ENCODE measurements at places on chromosomes 5 and 9.

DNA sequence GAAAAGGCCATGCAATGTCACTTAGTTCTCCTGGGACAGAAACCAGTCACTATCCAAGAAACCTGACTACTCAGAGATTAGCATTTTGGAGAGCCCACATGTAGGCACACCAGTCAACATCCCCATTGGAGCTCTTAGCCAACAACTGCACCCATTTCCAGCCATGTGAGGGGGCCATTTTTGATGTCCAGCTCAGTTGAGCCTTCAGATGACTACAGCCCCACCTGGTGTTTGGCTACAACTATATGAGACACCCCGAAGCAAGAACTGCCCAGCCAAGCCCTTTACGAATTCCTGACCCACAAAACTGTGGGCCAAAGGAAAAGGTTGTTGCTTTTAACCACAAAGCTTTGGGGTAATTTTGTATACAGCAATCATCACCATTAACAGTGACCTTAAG is 300.1 kb downstream of the ASTN2 start:
- DNase-seq = no peak

GRCh38 chr9:93397661-93398373 is 53.7 kb upstream of the FAM120A start:
- no peak for DNase-seq

- peak; percentile 41 for DNase-seq
Measured at GRCh38 chr5:77129391-77129990, 42.4 kb upstream of the ZBED3 start.

DNA sequence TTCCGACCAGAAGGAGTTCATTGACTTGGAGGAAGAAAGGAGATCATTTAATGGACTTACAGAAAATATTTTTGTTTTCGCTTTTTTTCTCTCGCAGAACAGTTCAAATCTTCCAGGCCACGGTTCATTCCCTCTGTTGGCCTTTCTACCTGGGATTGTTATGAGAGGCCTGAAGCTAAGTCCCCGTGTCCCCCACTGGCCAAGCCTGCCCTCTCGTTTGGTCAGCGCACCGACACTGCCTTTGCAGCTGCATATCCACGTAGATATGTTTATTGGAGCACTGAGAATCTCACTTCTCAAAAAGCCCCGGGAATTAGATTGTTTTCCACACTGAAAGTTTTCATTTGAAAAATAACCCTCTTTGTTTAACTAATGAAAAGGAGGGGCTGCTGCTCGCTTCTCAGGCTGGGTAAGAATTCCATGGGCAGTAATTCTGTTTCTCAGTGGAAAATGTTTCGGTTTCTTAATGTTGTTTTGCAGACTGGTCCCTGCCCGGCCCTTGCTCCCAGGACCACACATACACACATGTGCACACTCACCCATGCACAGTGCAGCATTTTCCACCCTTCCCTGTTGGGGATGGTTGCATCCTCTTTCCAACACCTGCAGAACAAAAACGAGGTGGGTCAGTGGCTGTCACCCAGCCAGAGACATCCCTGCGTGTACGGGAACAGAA is 655.7 kb downstream of the BNC2 start:
- no peak for DNase-seq

- no peak for DNase-seq
Measured at GRCh38 chr5:88955403-88955802, 72.4 kb upstream of the MEF2C start.

- no peak for DNase-seq
Measured at GRCh38 chr5:79301046-79301712, 65.2 kb downstream of the JMY start.

GRCh38 chr9:82148426-82148810 is 159.8 kb downstream of the SPATA31D1 start:
- no peak for DNase-seq

DNA sequence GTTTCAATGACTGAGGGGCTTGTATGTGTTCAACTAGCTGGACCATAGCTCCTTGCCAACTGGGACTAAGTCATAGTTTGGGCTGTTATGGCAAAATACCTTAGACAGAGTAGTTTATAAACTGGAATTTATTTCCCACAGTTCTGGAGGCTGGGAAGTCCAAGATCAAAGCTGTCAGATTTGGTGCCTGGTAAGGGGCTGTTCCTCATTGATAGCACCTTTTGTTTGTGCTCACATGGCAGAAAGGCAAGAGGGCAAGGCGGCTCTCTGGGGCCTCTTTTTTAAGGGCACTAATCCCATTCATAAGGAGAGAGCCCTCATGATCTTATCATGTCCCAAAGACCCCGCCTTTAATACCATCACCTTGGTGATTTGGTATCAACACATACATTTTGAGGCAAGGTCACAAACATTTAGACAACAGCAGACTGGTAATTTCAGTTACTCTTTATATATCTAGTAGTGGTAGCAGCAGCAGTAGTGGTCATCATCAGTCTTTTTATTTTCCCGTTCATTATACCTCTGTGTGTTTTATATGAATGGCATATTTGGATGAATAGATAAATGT is 477.0 kb downstream of the CCDC171 start:
- no peak for DNase-seq

GRCh38 chr9:122084026-122084675 is 9.0 kb downstream of the TTLL11 start:
- DNase-seq = no peak

GRCh38 chr5:122639033-122639432 is 135.8 kb upstream of the SNX2 start:
- DNase-seq = no peak

DNA sequence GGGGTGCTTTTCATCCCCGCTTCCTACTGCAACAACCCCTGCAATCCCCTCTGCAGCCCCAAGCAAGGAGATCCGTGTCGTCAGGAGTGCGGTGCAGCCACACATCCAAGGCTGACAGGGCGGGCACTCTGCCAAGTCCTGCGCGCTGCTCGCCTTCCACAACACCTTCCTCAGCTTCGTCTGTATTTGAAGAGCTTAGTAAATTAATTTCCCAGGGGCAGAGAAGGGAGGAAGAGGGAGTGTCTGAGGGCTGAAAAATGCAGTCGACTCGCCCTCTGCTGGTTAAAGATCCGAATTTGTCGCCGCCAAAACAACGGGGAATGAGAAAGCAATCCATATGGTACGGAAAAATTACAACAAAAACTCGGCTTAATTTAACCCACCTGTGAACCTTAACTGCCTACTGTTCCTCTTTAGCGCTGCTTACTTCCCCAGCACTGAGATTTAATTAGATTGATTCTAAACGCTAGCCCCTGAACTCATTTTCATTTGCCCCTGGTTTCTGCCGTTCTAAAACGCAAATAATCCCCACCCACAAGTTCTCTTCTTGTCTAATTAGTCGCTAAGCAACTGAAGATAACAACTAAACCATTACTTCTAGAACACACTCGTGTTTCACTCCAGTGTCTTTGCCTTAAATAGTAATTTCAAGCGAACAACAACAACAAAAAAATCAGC is 10.9 kb upstream of the PCDHB1 start:
- no peak for DNase-seq

- DNase-seq = no peak
Measured at GRCh38 chr9:120478208-120478607, 101.8 kb downstream of the CDK5RAP2 start.

DNA sequence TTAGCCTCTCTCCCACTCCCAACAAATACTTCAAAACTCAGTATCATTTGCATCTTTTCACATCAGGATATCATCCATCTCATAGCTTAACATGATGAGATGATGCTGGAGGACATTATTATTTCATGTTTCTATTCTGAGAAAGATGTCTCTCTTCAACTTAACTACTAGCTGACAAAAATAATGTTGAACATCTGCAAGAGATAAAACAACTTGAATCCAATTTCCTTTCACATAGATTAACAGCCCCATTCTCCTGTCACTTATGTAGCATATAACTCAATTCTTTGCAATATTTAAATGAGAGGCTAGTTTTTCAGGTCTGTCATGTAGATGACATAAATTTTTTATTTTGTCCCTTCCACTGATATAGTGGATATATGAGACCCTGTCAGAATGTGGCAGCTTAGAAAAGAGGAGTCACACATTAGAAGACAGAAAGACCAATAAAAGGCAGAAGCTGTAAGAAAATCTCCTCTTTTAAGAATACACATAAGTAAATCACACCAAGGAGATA is 239.2 kb upstream of the KIF2A start:
- no peak for DNase-seq

DNA sequence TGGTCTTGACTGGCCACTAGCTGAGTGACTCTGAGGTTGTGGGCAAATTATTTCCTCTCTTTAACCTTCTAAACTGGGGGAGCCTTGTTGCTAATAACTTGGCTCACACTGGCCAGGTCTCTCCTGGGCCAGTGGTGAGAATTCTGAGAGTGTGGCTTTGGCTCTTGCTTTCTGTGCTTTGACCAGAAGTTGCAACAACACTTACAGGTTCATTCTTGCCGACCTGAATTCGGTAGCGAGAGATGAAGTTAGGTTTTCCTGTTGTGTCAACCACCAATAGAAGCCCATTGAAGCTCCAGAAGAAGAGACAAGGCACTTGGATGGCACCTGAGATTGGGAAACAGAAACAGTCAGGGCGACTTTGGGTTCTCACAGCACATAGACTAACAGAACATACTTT is 19.8 kb downstream of the FAXDC2 start:
- DNase-seq = no peak

DNA sequence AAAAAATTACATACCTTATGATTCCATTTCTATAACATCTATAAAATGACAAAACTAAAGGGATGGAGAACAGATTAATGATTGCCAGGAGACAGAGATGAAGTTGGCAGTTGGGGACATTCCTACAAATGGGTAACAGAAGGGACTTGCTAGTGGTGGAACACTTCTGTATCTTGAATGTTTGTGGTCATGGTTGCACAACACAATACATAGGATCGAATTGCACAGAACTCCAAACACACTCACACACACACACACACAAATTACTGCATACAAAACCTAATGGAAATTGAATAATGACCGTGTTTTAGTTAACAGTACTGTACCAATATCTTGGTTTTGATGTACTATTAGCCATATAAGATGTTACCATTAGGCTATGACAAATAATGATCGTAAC is 330.7 kb upstream of the POU5F2 start:
- no peak for DNase-seq

DNA sequence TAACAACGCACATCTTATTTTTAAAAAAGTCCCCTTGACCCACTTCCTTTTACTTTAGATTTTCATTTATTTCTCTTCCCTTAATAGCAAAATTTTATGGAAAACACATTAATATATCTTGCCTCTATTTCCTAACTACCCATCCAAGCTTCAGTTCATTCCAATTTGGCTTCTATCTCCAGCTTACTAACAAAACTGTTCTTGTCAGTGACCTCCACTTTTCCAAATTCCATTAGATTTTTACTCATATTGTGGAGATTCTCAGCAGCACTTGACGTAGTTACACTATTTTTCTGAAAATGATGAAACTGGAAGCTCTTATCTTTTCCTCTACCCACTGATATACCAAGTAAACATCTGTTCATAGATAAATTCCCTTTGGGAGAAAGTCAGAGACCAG is 46.5 kb upstream of the ADAMTS19 start:
- no peak for DNase-seq

DNA sequence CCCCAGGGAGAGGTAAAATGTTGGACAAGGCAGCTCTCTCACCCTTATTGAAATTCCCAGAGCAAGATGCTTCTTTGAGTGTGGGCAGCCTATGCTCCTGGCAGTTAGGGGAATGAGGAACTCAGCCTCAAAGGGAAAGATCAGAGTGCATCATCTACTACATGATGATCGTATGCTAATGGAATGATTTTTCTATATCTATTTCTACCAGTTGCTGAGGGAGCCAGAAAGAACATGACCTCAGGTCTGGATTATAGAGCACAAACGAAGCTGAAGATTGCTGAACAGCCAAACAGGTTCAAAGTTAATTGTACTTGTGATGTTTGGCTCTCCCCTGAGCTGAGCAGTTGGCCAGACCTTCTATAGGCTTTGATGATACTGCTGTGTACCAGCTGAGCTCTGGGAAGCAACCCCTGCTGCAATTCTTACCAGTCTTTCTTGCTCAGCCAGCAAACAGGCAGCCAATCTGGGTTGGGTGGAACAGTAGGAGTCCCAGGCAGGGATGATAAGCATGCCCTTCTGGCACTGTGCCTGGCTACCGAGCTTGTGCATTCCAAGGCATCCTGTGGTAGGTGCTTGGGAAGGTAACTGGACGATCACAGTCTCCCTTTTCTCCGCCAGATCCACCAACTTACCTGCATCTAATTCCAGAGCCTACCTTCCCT is 10.3 kb upstream of the FBXL7 start:
- DNase-seq = no peak

DNA sequence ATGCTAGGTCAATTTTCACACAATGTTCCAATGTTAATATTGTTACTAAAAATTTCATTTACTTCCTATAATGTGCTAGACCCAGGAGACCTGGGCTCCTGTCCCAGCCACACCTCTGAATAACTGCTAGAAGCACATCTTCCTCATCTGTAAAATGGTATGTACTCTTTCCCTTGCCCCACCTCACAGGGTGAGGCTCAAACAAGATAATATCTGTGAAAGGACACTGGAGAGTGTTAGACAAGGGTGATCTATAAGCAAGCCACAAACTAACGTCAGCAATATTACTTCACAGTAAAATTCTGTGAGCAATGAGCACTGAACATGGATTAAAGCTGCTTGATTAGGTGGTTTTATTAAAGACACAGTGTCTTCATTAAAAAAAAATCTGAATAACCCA is 186.4 kb downstream of the EPB41L4A start:
- DNase-seq = no peak

DNA sequence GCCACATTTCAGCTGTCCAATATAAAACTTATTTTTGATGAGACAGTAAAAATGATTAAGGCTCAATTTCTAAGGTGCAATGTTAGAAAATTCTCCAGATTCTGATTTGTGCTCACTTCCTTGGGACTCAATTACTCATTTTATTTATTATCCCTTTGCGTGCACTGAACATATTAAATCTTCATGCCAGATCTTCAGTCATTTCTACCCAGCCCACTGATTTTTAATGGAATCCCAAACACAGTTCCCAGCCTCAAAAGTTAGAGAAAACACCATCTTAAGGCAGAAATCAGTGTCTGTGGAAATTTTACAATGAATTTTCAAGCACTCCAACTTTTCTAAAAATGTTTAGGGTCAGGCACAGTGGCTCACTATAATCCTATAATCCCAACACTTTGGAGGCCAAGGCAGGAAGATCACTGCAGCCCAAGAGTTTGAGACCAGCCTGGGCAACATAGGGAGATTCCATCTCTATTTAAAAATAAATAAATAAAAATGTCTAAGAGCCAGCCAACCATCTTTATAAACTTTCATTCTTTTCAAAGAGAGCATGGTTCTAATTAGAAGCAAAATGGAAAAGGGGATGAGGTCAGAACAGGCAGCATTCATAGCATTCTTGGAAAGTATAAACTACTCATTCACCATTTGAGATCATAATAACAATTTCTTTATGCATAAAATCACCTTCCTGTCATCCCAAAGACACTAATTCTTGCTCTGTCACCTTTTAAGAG is 53.7 kb downstream of the TLE1 start:
- no peak for DNase-seq

DNA sequence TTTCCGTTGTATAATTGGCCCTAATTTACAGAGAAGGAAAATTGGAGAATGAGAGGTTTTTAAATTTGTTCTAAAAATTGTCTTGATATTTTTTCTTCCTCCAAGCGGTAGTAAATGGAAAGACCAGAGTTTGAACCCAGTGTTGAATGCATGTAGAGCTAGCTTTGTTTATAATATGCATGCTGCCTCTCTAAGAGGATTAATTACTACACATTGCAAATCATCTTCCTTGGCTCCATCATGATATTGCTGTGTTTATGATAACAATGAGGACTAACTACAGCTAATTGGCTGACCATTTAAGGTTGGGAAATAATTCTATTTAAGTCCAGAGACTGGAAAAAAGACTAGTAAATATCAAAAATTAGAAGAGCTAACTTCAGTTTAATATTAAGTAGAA is 338.5 kb downstream of the PLK2 start:
- no peak for DNase-seq

GRCh38 chr5:134115806-134116175 is 1.3 kb downstream of the TCF7 start:
- DNase-seq = no peak

Data from GDM1 (cell line).